ENCODE measurements at places on chromosomes 5 and 9.

DNA sequence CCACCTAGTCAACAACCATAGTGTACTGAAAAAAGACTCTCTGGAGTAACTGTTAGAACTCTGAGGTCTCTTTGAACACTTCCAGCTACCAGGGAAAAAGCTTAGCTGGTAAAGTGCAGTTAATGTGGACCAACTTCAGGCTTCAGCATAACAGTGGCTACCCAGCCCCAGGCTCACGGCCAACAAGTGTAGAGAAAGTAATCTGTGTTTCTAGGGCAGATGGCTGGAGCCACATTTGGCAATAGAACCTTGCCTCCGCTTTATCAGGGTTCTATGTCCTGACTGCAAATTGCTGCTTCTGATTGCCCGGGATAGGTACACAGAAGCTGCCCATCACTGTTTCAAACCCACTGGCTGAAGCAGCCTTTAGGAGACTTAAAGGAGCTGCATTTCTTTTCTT, 76.0 kb upstream of the SIMC1 start:
- no peak for DNase-seq

- DNase-seq = no peak
These were observed 7.8 kb downstream of the ITGA2 start for GRCh38 chr5:52996979-52997378.

DNA sequence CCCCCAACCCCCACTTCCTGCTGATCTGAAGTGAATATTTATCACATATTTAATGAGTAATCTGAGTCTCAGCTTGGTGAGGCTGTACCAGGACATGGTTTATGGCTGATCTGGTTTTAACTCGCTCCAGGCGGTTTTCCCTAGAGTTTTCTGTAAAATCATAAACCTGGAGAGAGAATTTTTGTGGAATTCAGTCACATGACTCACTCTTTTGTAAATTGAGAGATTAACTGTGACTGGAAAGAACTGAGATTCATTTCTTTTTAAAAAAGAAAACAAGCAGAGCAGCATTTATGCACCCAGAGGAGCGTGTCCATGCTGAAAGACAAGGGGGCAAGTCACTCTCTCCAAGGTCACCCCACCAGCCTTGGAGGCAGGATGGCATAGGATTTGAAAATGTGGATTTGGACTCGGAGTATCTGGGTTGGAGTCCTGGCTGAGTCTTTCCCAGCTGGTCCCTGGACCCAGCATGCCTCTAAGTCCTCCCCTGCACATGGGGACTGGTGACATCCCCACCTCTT, 81.8 kb downstream of the ZNF618 start:
- no peak for DNase-seq

DNA sequence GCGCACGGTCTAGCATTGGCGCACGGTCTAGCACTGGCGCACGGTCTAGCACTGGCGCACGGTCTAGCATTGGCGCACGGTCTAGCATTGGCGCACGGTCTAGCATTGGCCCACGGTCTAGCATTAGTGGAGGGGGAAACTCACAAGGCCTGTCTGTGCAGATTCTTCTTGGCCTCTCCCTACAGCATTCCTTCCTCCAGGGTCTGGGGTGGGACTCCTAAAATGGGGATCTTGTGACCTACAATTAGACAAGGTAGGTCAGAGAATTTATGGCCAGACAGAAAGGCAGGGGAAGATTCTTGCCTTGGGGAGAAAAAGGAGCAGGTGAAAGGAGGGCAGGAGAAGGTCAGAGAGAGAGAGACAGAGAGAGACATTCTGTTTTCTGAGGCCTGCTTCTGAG, 5.4 kb upstream of the GBGT1 start:
- no peak for DNase-seq

Data from activated CD4-positive, alpha-beta T cell treated with anti-CD3 and anti-CD28 coated beads, Interleukin-2, Interleukin-4, amounts not matched to agents 100 ng/mL and 50 ng/mL, durations not matched to agents 16 hours and 8 hours (primary cell).